CD4-positive, alpha-beta T cell (primary cell): ENCODE measurements at places on chromosomes 2 and 18. TPM values are rescaled to one million over a fixed set of nuclear protein-coding genes. Genes with fewer than 3 reads are reported as not detected.

Gene MYO7B
- 0.14 TPM for total RNA-seq

Gene ARHGAP15
- total RNA-seq, result 158 TPM

Gene CIB4
- total RNA-seq, result not detected

Gene UCN
- 2.3 TPM for total RNA-seq

Gene DLX1
- not detected for total RNA-seq

Gene BOLL
- not detected for total RNA-seq

Gene GLI2
- total RNA-seq, result not detected

Gene TM4SF20
- total RNA-seq, result not detected

Gene ATP6V1C2
- total RNA-seq, result not detected

Gene TSPYL6
- not detected for total RNA-seq

Gene KCNJ13
- total RNA-seq, result not detected

Gene ZSWIM2
- total RNA-seq, result not detected

Gene KCNG2
- total RNA-seq, result not detected

Gene TNP1
- not detected for total RNA-seq

Gene TMEM169
- 0.53 TPM for total RNA-seq

Gene EPG5
- total RNA-seq, result 26.9 TPM

Gene TUBA3E
- total RNA-seq, result not detected
